Activated CD8-positive, alpha-beta memory T cell treated with anti-CD3 and anti-CD28 coated beads for 1 hour (primary cell): ENCODE measurements at places on chromosomes 5 and 9.

DNA sequence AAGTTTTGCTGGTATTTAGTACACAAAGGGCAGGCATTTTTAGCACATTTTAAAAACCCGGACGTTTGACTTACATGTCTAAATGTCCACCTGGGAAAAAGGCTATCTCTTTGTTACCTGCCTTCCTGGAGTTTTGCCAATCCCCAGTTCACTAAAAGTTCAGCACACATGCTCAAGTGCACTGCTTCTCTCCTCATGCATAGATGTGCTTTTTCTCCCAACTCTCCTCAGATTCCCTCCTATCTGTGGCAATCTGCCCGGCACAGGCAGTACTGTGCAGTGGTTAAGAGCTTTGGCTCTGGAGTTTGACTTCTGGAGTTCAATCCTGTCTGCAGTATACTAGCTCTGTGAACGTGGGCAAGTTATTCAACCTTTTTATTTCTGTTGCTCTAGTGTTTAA lies 8.3 kb upstream of the CCNO start:
- DNase-seq, result no peak

DNA sequence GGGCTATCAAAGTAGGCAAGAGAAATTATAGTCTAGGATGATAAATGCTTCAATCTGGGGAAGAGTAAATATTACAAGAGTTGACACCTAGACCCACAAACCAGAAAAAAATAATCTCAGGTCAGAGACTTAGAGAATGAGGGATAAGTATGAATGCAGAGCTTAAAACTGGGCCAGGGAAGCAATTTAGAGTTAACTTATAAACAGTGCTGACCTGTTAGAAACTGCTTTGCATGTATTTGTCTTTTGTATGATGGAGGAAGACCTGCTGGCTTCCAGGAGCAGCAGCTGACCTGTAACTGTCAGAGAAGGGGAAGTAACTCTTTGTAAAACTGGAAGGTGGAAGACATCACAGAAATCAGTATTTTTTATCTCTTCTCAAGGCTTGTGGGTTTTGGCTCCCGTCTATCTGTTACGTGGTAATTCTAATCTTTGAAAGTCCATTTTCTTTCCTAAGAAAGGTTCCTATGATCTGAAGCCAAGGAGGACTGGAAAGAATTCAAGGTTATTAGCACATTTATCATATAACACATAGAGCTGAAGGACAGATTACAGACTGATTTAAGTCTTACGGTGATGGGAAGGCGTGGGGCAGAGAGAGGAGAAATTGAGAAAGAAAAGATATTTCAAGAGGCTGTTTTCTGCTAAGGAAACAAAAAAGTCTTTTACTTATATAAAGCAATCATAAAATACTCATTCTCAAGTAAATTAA lies 114.7 kb upstream of the ADAMTS19 start:
- DNase-seq, result no peak

GRCh38 chr9:112443200-112443599 lies 43.4 kb upstream of the KIAA1958 start:
- DNase-seq, result peak; percentile 2

- no peak for DNase-seq
Observed at GRCh38 chr5:10735569-10736276, 25.3 kb downstream of the DAP start.

DNA sequence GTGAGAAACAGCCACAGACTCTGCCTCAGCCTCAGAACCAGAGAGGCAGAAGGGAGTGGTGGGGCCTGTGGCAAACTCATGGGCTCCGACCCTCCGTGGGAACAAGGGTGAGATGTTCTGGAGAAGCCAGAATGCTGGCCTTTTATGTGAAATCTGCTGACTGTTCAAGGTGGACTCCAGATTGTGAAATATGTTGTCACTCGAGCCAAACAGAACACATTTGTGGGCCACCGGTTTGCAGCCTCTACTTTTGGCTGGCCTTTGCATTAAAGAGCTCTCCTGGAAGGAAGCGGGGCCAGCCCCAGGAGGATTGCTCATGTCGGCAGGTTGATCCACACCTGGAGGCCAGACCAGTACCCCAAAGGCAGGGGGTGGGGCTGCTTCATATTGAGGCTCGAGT lies 62.4 kb downstream of the ERGIC1 start:
- no peak for DNase-seq

GRCh38 chr5:133384120-133384855 lies 228.1 kb downstream of the FSTL4 start:
- no peak for DNase-seq

GRCh38 chr5:83104021-83104420 lies 26.7 kb downstream of the XRCC4 start:
- DNase-seq, result no peak

GRCh38 chr5:35194635-35195471 lies 35.4 kb downstream of the PRLR start:
- no peak for DNase-seq

GRCh38 chr9:100999906-101000544 lies 28.5 kb upstream of the PLPPR1 start:
- DNase-seq, result no peak

- no peak for DNase-seq
Observed at GRCh38 chr5:135491038-135491551, 38.9 kb upstream of the TIFAB start.
